ENCODE measurements at places on chromosomes 7 and 10.
A peak's percentile ranks its signal among the peaks of the same experiment; 100 is the strongest.

GRCh38 chr10:84298057-84298456 is 30.3 kb upstream of the CCSER2 start:
- no peak for DNase-seq

DNA sequence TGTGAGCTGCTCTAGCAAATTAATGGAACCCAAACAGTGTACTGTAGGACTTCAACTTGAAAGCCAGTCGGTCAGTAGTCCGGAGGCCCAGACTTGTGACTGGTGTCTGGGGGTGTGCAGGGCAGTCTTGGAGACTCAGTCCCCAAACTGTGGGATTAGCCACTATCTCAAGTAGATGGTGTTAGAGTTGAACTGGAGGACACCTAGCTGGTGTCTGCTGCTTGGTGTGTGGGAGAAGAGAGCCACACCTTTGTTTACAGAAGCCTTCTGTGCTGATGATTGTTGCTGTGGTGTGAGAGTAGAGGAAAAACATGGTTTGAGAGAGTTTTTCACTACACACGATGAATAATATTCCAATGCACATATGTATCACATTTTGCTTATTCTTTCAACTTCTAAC is 47.4 kb downstream of the CUL2 start:
- no peak for DNase-seq

- DNase-seq = no peak
These were observed 397.8 kb downstream of the EXOC4 start for GRCh38 chr7:133650487-133651300.

DNA sequence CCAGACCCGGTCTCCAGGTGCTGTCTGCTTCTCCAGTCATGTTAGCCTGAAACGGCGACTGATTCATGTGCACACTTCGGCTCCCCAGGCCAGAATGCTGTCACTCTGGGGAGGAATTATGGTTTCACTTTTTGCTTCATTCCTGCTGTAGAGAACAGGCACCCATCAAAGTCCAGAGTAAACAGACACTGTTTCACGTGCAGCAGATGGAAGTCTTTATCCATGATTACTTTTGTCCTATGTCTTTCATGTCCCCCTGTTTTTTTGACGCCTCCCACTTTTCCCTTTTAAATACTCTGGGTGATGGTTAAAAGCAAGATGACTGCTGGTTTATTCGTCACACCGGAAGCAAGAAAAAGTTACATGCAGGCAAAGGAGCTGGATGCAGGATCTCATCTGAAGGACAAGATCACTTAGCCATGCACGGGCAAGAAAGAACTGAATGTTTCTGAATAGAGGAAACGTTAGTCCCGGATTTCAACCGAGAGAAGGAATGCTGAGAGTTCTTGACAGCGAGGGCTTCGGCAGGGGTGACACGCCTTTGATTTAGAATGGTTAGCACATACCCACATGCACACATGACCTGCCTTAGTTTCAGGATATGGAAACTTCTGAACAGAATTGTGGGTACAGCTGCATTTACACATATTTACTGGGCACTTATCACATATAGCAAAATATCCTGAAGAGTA is 250.0 kb upstream of the KLF6 start:
- no peak for DNase-seq

GRCh38 chr10:86971232-86971991 is 3.1 kb downstream of the ADIRF start:
- DNase-seq = peak; percentile 79

GRCh38 chr10:101772895-101773761 is 2.8 kb downstream of the FGF8 start:
- DNase-seq = no peak

DNA sequence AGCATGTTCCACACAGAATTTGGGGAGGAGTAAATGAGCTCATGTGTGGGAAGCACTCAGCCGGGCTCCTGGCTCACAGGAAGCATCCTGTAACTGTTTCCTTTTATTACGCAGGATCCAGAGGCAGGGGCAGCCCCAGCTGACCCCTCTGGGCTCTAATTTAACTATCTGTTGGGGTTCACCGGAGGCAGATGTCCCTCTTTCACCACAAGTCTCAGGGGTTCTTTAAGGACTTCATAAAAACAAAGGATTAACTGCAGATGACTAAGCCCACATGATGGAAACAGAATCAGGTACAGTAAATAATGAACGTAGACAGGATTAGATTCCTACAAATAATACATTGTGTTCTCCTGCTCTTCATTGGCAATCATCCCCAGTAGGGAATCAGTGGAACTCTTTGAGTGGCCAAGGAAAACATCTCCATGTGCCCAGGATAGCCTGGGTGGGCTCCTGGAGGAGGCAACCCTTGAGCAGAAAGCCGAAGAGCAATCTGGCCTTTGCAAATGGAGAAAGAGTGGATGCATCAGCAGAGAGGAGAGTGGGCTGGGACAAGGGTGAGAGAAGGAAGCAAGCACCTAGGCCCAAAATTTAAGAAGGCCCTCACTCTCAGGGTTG is 24.6 kb downstream of the TBXAS1 start:
- no peak for DNase-seq

- DNase-seq = no peak
These were observed 7.9 kb upstream of the ATE1 start for GRCh38 chr10:121935702-121936101.

GRCh38 chr10:62426600-62426999 is 52.4 kb downstream of the ZNF365 start:
- DNase-seq = no peak

GRCh38 chr7:6256677-6257535 is 15.5 kb downstream of the CYTH3 start:
- DNase-seq = no peak

- no peak for DNase-seq
These were observed 273.0 kb downstream of the ZMYND11 start for GRCh38 chr10:408236-408635.

DNA sequence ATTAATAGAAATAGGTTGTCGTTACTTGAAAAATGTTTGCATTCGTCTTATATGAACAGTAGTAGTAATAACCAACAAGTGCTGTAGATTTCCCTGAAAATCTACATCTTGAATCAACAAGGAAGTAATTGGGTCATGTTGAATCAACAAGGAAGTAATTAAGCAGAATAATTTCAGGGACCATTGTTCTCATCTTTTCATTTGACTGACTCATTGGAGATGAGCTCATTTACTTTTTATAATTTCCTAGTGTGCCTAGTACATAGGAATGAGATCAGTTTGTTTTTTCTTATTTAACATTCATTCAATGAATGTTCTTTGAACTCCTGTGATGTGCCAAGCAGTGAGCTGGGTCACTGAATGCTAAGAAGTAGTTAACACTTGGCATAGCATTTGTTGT is 8.2 kb downstream of the CLDN12 start:
- no peak for DNase-seq

GRCh38 chr7:36986948-36987724 is 262.8 kb upstream of the AOAH start:
- DNase-seq = peak; percentile 7

- no peak for DNase-seq
These were observed 64.6 kb downstream of the OGDH start for GRCh38 chr7:44671069-44671468.

GRCh38 chr10:102118867-102119266 is 1.3 kb downstream of the LDB1 start:
- no peak for DNase-seq

DNA sequence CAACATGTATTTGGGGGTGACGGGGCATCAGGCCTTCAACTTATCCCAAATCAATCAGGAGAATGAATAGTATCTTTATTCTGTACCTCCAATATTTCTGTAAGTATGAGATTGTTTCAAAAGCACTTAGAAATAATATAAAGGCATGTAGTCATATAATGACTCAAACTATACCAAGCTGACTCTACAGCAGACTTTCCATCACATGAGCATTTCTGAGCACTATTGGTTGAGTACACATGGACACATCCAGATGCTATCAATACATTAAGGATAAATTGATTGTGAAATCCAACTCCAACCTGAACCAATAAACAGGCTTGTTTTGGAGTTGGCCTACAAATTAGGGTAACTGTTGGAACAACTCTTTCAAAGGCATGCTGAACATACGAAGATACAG is 229.4 kb downstream of the SFMBT2 start:
- DNase-seq = no peak

GRCh38 chr10:69829775-69830174 is 28.1 kb downstream of the COL13A1 start:
- no peak for DNase-seq

GRCh38 chr7:6074612-6075380 is 43.6 kb downstream of the ANKRD61 start:
- DNase-seq = no peak

DNA sequence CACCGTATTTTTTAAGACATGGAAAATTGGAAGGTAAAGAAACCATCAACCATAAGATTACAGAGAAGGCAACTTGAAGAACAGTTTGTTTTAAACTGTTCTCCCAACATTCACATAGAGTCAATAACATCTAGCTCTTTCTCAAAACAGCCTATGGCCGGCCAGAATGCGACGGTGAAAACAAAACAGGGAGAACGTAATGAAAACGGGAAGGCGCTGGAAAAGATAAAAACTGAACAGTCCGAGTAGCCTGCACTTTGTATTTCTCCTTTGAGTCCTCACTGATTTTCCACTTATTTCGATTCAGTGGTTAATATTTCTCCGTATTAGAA is 637 bp downstream of the MICU1 start:
- no peak for DNase-seq

DNA sequence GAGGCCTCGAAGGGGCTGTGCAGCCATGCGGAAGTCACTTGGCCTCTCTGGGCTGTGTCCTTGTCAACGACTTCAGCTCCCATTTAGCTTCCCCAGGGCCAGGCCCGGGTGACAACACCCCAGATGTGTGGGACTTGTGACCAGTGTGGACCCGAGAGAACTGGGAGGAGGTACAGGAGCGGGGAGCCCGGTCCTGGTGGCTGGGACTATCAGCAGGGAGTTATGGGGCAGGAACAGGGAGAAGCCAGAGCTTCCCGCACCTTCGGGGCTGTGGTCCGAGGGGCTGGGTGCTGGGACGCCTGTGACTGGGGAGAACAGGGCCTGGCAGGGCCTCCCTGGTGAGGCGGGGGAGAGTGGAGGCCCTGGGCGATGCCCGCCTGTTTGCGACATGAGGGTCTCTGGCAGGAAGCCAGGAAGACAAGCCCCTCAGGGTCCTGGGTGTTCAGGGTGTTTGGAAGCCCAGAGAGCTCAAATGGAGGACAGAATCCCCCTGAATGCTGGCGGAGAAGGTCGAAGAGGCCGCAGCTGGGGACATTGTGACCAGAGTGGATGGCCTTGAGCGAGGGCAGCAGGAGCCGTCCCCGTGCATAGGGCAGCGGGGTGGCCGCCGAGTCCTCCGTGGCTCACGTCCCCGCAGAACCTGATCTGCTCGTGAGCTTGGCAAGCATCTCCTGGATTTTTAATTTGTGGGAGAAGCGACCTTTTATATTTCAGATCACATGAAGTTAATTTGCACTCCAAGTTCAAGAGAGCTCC is 30.0 kb upstream of the PSMG3 start:
- no peak for DNase-seq

DNA sequence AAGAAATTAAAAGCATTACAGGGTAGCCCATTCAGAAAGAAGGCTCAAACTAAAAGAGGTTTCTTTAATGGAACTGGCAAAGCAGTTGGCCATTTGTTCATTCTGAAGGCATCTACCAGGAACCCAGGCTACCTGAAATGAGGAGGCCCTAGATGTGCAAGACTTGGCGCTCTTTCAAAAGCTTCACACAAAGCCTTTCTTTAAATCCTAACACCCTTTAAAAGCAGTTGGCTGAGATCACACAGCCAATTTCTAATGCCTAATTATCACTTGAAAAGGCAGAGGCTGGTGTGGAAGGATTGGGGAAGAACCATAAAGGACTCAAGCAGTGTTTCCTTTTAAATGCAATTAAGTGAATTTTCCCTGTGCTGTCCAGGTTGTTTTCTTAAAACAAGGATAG is 23.2 kb downstream of the PPP1R17 start:
- no peak for DNase-seq

- DNase-seq = no peak
These were observed 106.9 kb upstream of the C7orf33 start for GRCh38 chr7:148483515-148484308.

DNA sequence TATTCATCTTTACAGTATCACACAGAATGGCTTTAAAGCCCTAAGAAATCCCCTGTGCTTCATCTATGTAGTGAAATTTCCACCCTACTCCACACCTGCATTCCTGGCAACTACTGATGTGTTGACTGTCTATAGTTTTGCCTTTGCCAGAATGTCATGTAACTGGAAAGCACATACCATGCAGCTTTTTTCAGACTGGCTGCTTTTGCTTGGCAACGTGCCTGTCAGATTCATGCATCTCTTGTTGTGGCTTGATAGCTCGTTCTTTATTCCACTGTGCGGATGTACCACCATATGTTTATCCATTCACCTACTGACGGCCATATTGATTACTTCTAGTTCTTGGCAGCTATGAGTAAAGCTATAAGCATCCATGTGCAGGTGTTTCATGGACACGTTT is 30.6 kb downstream of the RBM17 start:
- DNase-seq = no peak

GRCh38 chr10:77576007-77576367 is 61.6 kb downstream of the KCNMA1 start:
- no peak for DNase-seq

- DNase-seq = no peak
These were observed 25.9 kb upstream of the OCM start for GRCh38 chr7:5854738-5855137.

DNA sequence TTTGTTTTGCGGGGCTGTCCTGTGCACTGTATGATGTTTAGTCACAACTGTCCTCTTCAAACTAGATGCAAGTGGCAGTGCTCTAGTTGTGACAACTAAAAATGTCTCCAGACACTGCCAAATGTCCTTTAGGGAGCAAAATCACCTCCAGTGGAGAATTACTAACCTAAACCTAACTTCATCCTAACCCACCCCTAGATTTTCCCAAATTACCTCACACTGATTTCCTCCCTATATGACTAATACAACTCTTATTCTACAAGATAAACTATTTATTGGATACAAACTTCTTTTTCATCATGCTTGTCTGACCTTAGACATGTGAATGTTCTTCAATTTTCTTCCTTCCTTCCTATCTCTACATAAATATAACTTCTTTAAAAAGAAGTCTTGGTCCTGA is 26.4 kb downstream of the PNPLA8 start:
- no peak for DNase-seq

- no peak for DNase-seq
These were observed 690.6 kb downstream of the AUTS2 start for GRCh38 chr7:70288781-70289456.
